Stimulated activated CD8-positive, alpha-beta memory T cell treated with anti-CD3 and anti-CD28 coated beads, Interleukin-12 subunit alpha, Interleukin-12 subunit beta, amount 100 ng/mL, for 1 hour (primary cell): ENCODE measurements at places on chromosomes 7 and 10.

DNA sequence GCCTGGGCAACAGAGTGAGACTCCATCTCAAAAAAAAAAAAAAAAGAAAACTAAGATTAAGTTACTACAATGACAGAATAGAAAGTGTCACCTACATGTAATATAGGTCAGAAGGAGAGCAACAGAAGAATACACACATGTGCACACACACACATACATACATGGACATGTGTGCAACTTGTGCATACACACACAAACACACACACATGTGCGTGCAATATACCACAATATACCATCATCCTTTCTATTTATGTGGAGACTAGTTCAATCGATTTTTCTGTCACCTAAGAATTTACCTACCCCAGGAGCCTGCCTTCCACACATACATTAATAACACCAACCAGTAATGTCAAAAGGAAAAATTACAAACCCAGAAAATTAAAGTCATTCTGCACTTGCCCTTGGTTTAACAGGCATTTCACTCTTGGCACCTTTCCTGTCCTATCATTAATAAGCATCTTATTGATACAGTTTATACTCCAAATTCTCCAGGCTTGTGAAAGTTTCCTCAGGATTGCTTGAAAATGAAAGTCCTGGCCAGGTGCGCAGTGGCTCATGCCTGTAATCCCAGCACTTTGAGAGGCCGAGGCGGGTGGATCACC lies 2.5 kb downstream of the PNLIPRP1 start:
- DNase-seq = no peak

- no peak for DNase-seq
Measured at GRCh38 chr7:137235434-137235833, 108.1 kb downstream of the PTN start.

DNA sequence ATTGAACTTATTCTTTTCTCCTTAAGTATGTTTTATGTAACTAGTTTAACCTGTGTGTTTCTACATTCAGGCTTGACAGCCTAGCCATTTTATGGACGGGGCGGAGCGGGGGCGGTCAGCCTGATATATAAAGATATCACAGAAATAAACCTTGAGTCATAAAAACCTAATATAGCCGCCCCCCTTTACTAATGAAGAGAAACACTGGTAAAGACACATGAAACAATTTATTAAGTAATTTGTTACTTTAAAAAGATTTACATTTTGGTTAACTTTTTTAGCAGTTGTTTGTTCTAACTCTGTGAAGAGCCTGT lies 84.0 kb downstream of the MAPK8 start:
- DNase-seq = no peak

DNA sequence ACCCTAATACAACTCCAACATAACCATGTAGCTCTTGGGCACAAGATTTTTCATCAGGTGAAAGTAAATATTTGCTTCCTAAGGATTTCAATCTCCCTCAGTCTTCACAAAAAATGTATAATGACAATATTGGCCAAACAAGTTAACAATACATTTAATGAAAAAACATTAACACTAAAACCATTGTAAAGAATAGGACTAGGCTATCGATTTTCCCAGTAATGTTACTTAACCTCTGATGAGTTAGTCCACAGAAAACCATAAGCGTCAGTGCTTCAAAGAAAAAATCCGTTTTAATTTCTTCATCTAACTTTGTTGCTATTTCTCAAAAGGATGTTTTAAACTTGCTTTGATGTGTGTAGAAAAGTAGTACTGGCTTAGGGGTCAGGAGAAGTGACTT lies 1.2 kb downstream of the ZNF33B start:
- DNase-seq = no peak

DNA sequence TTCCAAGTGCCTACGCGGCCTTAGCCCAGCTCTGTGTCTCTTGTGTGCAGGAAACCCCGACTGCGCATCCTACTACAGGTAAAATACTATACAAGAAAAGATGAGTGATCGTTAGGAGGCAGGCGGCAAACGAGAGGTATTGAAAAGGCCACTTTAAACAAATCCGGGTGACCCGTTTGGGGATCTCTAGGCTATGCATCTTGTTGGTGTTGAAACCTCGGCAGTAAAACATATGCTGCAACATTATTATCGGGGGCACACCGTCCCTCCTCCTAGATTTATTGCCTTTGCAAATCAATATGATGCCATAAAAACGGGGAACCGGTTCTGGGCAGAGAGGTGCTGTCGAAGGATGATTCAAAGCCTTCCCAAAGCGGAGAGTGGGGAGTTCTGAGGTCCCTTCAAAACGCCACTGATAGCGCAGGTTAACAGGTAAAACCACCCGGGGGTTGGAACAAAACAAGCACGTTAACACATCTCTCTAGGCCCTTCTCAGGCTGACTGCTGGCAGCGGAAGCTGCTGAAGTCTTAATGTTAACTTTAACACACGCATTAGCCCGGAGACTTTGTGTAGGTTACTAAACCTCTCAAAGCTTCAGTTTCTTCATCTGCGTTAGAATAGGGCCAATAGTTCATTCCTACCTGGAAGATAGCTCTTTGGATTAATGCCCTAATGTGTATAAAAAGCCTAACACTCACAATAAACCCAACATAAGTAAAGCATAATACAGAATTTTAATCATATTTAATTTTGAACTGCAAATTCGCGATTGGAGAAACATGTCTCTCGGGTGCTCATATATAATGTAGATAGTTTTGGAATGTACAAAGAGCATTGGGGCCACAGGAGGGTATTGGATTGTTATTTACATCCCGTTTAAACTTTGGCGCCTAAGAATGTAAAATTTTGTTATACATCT lies 2.6 kb upstream of the TBX20 start:
- DNase-seq = no peak

DNA sequence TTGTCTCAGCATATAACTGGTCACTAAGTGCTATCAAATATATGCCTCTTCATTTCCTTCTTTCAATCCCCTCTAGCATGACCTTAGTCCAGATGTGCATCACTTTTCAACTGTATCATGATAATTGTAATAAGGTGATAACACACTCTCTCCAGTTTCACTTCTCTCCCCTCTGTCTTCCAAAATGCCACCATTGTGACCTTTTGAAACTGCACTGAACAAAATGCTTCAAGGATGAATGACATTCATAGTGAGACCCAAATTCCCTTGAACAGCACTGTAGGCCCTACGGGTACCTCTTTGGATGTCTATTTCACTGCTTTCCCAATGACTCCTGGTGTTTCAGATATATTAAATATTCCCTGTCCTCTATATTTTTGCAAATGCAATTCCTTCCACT lies 224.8 kb downstream of the DNAJB9 start:
- no peak for DNase-seq

DNA sequence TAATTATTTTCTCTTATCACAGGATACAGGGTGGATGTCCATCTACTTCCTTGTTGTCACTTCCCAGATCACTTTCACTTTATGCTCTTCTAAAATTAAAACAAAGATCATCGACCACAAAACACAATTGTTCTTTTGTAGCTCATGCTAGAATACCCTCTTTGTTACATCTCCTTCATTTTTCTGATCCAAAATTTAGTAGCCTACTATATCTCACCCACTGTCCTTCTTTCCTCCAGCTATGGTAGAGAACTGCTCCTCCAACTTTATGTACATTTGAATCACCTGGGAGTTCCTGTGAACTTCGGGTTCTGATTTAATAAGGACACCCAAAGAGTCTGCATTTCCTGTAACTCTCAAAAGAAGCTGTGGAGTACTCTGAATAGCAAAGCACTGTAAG lies 1.2 kb upstream of the AHR start:
- no peak for DNase-seq

DNA sequence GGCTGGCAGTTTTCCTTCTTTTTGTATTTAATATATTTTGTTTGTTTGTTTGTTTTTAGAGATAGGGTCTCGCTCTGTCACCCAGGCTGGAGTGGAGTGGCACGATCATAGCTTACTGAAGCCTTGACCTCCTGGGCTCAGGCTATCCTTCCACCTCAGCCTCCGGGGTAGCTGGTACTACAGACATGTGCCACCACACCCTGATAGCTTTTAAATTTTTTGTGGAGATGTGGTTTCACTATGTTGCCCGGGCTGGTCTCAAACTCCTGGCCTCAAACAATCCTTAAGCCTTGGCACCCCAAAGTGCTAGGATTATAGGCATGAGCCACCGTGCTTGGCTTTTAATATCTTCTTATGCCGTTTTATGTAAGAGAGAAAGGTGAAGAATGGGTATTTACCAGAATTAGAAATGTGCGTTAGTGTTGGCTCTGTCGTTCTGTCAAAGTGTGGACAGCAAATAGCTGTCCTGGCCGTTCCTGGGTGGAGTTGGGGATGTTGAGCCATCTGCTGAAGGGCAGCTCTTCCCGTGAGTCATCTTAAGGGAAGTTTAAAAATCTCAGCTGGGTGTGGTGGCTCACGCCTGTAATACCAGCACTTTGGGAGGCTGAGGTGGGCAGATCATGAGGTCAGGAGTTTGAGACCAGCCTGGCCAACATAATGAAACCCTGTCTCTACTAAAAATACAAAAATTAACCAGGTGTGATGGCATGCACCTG lies 14.8 kb downstream of the OGDH start:
- DNase-seq = no peak

DNA sequence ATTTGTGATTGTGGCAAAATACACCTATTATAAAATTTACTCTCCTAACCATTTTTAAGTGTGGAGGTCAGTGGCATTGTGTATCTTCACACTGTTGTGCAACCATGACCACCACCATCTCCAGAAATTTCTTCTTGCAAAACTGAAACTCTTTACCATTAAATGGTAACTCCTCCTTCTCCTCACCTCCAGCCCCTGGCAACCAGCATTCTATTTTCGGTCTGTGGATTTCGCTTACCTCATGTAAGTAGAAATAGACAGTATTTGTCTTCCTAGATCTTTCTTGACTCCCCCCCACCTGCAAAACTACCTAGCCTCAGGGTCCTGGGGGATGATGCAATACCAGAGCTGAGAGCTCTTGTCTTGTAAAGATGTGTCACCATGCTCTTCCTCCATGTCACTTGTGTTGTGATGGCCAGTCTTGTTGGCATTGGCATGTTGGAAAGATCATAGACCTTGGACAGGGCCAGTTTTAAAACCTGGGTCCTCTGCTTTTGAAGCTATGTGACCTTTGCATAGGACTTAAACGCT lies 71.1 kb upstream of the EMX2 start:
- no peak for DNase-seq

GRCh38 chr7:128763541-128763940 lies 12.1 kb downstream of the OPN1SW start:
- DNase-seq = no peak

DNA sequence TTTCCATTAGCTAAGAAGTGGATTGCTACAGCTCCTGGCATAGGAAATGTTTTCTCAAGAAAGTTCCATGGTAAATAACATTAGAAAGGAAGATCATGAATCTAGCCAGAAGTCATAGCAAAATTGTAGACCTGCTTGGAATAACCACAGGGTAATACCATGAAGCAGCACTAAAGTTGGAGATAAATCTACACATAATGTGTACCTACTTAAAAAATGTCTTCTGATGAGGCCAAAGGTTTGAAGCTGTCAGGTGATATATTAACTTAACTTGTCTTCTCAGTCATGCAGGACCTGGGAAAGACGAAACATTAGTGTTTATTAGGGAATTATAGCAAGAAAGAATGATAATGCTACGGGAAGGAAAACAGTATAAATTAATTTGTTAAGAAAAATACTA lies 6.3 kb downstream of the CISD1 start:
- DNase-seq = no peak

DNA sequence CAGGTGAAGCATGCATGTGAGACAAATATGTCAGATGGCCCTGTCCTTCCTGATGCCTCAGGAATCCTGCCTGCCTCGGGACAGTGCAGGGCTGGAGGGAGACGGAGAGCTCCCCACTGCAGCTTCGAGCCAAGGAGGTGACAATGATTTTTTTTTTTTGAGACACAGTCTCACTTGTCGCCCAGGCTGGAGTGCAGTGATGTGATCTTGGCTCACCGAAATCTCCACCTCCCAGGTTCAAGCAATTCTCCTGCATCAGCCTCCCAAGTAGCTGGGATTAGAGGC lies 68.8 kb downstream of the OAT start:
- DNase-seq = no peak

DNA sequence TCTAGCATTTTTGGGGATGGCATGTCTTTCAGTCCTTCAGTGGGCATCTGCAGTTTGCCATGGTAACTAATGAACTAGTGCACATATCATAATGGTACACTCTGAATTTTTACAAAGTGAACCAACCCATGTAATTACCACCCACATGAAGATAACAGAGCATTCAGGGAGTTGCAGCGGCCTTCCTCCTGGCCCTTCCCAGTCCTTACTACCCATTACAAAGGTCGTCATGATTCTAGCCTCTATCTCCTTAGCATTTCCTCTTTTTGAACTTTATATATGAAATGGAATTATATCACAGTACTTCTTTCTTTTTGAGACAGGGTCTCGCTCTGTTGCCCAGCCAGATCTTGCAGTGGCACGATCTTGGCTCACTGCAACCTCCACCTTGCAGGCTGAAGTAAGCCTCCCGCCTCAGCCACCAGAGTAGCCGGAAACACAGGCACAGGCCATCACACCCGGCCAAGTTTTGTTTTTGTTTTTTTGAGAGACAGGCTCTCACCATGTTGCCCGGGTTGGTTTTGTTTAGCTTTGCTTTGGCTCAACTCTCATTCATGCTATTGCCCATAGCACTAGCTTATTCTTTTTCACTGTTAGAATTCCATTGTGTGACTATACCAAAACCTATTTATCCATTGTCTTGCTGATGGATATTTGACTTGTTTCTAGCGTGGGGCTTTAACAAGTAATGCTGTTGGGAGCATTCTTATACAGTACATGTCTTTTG lies 79.2 kb downstream of the APBB1IP start:
- no peak for DNase-seq

DNA sequence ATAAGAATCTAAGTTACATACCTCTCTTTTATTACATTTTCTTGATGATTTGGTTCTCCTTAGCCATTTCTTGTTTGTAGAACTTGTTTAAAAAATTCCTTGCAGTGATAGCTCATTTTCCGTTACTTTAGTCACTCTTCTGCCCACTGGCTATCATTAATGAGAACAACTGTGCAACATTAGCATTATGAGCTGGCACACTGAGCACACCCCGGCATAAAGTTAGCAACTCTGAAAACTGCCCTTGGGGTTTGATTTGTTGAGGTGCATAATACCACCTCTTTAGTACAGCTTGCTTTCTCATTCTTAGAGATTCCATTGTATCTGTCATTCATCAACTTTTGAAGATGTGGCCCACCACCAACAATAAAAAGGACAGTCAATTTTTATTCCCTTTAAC lies 87.6 kb upstream of the ADCY1 start:
- DNase-seq = no peak

GRCh38 chr10:132460691-132461090 lies 63.7 kb downstream of the PWWP2B start:
- DNase-seq = no peak

DNA sequence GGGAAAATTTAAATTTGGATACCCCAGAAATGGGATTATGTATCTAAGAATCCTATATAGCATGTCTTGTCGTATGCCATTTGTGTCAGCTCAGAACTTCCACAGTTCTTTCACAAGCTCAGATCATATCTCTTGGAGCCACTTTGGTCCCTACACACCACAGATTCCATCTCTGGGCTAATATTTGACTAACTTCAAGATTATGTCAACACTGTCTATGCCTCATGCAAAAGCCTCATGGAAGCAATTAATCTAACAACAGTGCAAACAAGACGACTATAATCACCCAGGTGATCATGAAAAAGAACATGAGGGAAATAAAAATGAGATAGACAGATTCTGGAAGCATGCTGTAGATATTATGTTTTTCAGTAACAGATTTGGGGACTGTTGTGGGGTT lies 189.1 kb downstream of the LRRTM3 start:
- no peak for DNase-seq

- DNase-seq = no peak
Measured at GRCh38 chr10:99966306-99966705, 43.4 kb downstream of the DNMBP start.
